Upper lobe of right lung (tissue), 1 donor: ENCODE measurements at places on chromosomes 13 and 19.

DNA sequence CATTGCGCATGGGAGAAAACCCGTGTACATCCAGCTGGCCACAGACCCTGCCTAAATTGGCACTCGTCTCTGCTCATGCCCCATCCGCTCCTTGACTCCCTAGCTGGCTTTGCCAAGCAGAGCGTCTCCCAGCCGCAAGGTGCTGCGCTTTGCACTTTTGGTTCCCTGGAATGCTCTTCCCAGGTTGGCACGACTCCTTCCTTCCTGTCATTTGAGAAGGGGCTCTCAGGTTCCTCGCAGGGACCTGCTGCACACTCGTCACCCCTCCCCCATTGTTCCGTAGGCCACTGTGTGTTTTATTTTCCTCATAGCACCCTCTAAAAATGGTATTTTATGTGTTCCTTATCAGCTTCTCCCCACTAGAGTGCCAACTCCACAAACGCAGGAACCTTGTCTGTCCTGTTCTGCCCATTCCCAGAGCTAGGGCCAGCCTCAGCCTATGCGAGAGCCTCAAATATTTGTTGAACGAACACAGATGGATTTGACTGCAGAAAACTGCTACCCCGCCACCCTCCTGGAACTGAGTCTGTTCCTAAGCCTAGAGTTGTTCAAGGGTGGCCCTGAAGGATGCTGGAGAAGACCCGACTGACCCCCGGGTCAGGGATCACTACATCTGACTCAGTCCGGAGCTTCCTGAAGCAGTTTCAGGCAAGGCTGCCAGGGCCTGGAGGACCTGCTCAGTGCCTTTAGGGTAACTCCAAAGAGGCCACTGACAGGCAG, 8.4 kb upstream of the CEBPA start:
- DNase-seq: peak; percentile 77

DNA sequence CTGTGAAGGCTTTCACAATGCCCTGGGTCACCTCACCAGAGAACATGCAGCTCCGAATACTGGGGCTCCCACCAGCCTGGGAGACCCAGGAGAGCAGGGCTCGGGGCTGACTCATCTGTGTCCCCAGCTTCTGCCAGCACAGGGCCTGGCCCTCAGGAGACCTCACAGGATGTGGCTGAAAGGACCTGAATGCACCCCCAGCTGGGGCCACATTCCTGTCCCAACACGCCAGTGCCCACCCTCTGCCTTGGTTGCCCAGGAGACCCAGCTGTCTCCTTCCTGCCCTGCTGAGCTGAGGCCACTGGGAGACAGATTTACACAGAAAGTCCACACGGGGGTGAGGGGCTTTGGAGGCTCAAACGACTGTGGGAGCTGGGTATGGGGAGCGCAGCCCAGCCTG, 11.9 kb downstream of the BCAT2 start:
- DNase-seq: no peak

DNA sequence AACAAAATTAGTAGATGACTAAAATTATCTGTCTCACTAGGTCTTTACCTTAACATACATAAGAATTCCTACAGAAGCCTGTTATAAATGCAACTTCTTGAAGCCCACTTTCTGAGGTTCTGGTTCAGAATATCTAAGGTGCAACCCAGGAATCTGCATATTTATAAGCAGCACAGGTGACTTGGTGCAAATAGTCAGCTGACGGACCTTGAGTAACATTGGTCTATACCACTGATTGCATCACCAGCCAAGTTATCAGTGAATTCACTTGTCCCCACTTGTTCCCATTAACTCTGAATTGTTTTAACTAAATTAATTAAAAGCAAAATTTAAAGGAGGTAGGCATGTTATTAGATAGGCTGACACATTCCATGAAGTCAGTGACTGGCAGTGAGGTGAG, 109.9 kb downstream of the FRY start:
- DNase-seq: no peak

DNA sequence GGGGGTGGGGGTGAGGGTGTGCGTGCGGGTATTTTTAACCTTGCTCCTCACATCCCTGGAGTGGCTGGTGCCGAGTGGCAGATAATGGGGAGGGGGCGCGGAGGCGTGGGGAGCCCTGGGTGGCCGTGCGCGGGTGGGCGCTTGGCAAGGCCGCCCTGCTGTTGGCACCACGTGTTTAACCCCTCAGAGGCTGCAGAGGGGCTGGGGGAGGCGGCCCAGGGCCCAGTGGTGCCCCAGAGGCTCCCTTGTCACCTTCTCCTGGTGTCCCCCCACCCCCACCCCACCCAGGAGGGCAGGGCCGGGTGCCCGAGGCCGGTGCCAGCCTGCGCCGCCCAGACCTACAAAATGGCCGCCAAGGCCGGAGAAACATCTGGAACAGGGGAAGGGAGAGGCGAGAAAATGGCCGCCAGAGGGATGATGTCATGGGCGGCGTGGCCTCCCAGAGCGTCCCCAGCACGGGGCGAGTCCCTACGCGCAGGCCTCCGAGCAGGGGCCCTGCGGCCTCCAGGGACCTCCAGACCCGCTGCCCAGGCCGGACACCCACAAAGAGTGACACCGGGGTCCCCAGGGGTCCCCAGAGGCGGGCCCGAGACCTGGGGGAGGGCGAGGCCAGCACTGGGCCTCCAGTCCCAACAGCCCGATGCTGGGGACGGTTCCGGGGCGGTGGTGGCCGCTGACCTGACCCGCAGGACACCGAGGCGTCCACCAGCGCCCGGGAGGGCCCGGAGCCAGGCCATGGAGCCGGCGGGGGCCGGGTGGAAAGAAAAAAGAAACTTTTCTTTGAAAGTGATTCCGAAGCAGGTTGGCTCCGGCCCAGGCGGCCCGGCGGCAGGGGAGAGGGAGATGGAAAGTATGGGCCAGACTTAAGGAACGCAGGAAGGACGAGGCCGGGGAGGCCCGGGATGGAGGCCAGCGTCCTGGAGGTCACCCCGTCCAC, 38.2 kb downstream of the NFIC start:
- peak; percentile 91 for DNase-seq

DNA sequence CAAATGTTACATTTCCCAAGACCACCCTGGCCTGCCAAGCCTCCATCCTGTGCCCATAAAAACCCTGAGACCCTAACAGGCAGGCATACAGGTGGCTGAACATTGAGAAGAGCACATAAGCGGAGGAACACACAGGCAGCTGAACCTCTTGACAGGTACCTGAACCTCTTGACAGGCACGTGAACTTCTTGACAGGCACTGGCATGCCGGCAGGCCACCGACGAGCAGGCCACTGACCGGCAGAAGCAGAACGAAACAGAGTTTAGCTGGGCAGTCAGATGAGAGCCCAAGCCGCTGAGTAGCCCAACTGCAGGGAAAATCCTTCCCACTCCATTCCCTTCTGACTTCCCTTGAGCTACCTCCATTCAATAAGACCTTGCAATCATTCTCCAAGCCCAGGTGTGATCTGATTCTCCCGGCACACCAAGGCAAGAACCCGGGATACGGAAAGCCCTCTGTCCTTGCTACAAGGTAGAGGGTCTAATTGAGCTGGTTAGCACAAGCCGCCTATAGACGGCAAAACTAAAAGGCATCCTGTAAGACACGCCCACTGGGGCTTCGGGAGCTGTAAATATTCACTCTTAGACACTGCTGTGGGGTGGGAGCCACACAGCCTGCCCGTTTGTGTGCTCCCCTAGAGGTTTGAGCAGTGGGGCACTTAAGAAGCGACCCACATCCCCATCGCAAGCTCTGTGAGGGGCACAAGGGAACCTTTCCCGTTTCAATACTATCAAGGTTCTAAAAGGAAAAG, 2613.9 kb upstream of the PCDH20 start:
- DNase-seq: peak; percentile 67

GRCh38 chr13:30457306-30457891, 8.3 kb downstream of the HMGB1 start:
- no peak for DNase-seq

- DNase-seq: peak; percentile 84
These were observed 8.6 kb upstream of the HIPK4 start for GRCh38 chr19:40398417-40399131.

DNA sequence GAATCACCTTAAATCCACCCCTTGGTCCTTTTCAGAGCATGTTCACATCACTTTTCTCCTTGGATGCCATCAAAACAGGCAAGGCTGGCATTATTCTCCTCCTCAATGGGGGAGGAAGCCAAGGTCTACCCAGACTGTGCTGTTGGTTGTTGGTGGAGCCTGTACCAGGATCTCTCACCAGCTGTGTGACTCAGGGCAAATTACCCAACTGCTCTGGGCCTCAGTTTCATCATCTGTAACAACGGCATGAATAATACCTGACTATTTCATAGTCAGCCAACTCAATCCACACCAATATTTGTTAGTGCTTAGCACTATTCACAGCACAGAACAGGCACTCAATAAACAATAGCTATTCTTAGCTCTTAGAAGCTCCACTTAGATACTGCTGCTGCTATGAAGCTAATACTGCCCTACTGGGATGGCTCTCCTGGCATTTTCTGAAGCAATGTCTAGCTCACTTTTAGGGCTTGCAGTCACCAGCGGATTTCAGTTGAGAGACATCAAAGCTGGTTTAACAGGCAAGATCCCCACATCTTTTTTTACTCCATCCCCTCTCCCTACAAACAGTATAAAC, 116.9 kb downstream of the CCNA1 start:
- DNase-seq: no peak

GRCh38 chr13:36552334-36552733, 120.0 kb downstream of the CCNA1 start:
- no peak for DNase-seq

- no peak for DNase-seq
These were observed 872.0 kb upstream of the GPC6 start for GRCh38 chr13:92354583-92354982.

DNA sequence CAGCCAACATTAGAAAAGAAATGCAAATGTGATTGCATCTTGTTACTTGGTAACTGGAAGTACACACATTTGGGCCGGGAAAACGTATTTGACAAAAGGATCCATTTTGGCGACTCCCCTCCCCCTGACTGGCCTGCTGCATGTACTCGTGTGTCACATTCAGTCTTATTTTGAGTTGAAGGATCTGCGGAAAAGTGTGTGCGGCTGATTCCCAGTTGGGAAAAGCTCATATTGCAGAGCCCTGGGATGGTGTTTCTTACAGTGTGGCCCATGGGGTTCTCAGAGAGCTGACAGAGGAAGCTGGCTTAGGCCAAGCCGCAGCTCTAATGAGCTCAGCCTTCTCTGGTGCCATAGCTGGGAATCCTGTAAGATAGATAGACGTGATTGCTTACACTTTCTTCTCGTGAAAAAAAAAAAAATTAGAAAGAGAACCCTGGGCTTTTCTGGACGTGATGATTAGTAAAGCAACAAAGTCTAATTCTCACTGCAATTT, 170.3 kb upstream of the ARGLU1 start:
- no peak for DNase-seq

DNA sequence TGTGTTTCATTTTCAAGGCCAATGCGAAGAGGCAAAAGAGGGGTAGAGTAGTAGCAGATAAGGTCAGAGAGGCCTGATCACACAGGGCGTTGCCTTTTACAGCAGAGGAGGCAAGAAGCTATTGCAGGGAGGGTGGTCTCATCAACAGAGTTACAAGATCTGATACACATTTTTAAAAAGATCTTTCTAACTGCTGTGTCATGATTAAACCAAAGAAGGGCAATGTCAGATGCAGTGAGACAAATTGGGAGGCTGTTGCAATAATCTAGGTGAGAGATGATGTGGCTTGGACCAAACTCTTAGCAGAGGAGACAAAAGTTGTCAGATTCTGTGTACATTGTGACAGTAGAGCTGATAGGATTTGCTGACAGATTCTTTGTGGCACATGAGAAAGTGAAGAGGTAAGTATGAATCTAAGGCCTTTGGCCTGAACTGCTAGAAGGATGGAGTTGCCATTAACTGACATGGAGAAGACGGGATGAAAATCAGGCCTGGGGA, 13.0 kb upstream of the LRRC63 start:
- no peak for DNase-seq

DNA sequence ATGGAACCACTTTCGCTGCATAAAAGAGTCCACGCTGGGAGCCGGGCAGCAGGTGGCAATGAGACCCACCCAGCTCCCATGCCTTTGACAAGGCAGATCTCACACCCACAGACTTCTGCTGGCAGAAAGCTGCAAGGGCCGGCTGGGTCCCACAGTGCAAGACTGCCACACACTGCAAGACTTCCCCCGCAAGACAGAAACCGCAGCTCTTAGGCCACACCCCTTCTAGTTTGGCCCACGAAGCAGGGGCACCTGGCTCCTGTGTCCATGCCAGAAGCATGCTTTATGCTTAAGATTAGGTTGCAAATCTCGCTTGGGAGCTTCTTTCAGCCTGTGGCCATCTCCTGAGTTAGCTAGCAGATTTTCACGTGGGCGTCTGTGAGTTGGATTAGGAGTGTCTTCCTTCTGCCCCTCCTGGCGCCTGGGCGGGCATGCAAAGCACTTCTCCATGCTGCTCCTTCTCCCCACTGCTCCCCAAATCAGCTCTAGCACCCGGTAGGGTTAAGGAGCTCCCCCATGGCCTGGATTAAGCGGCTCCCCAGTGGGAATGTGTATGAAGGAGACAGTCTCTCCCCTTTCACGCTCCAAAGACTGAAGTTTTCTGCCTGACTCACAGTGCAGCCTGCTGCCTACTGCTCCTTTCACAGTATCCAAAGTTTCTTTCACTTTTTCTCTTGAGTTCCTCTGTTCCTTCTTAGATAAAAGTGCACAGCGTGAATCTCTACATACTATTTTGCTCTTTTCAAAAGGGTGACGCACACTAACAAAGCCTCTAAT, 17.7 kb downstream of the GPC6 start:
- no peak for DNase-seq

DNA sequence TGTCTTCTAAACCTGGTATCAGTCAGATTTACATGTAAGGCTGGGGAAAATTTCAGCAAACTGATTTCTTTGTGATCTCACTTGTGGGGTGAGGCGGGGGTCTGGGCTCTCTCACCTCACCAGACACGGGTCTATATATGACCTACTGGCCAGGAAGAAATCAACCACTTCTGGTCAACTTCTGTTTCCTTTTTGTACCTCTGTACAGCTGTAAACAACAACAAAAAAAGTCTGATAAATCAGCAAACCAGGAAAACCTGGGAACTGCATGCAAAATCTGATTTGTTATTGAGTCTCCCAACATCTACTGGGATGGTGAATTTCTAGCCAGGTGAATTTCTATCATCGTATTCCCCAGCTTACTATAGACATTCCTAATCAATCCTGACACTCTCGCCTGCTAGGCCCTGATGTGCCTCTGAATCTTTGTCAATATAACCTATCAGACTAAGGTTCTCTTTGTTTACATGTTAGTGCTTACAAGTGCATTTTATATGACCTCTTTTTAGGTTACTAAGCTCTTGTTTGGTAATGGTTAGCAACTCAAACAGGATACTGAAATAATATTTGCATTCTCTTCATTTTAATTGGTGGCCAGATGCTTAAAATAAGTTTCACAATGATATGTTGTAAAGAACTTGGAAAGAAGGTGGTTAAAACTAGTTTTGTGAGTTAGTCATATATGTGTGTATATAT, 77.7 kb downstream of the LRRC63 start:
- no peak for DNase-seq

- peak; percentile 78 for DNase-seq
These were observed 15.1 kb downstream of the CCDC97 start for GRCh38 chr19:41324921-41325639.
